ENCODE measurements at places on chromosomes 16 and 17.

DNA sequence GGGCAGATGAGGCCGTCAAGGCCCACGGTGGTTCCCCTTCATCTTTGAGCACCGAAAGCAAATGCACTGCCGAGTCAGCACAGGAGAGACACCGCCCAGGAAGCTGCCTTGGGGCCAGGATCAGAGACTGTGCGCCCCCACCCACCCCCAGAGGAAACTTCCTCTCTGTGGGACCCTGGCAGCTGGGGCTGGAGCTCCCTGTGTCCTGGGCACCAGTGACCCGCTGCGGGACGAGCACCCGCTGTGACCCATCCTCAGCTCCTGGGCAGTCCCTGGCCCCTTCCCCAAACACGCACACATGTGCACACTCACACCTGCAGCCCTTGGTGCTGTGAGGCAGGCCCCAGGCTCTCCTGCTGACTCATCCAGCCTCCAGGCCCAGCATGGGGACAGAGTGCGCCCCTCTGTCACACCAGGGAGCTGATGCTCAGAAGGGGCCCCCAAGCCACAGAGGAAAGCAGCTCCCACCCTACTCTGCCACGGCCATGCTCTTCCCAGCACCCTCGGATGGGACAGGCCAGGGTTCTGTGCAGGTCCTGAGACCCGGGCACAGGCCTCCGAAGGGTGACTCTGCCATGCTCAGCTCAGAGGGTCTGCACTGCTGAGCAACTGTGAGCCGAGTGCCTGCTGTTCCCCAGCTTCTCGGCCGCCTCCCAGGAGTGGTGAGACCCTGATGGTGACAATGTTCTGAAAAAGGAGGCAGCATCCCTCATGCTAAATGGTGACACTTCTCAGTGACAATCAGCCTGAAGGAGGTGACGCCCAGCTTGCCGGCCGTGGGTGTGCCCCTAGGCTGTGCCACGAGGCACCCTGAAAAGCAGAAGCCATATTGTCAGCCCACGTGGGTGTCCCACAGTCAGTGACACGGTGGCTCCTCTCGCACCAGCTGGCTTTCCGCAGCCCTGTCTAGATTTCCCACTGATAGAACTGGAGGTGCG lies 3.6 kb downstream of the PIEZO1 start:
- DNase-seq: no peak

DNA sequence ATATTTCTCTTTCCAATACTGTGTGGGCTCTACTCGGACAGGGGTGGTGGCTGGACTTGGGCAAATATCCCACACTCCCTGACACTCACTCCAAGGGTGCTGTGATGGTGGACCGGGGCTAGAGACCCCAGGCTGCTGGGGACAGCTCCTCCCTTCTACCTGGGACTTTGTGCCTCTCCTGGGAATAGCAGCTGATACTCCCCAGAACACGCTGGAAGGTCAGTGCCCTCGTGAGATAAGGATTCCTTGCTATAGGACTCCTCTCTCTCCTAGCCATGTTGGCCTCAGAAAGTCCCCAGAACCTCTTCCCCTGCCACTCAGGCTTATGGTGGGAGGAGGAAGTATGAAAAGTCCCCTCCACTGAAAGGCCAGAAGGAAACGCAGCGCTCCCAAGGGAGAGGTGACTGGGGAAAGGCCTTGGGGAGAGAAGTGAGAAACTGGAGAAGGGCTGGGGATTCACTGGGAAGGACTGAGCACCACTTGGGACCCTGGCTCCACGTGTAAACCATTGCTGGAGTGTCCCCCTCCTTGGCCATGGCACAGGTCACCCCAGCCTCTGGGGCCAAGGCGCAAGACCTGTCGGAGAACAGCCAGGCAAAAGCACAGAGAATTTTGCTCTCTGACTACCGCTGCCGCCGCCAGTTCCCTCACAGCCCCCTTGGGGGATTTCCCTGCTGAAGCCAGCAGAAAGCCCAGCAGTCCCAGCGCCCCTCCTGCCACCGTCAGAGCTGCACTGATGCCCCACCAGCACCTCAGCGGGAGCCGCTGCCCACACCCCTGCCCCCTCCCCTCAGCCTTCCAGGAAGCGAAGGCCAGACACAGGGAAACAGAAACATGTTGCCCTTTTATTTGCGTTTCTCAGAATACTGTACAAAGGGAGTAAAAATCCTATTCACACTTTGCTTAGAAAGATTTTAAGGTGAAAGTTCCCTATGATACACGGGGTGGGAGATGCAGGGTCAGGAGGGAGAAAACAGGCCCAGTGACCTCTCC lies 2.1 kb upstream of the GSDMB start:
- no peak for DNase-seq

- no peak for DNase-seq
Observed at GRCh38 chr16:84652566-84652965, 4.3 kb downstream of the KLHL36 start.

DNA sequence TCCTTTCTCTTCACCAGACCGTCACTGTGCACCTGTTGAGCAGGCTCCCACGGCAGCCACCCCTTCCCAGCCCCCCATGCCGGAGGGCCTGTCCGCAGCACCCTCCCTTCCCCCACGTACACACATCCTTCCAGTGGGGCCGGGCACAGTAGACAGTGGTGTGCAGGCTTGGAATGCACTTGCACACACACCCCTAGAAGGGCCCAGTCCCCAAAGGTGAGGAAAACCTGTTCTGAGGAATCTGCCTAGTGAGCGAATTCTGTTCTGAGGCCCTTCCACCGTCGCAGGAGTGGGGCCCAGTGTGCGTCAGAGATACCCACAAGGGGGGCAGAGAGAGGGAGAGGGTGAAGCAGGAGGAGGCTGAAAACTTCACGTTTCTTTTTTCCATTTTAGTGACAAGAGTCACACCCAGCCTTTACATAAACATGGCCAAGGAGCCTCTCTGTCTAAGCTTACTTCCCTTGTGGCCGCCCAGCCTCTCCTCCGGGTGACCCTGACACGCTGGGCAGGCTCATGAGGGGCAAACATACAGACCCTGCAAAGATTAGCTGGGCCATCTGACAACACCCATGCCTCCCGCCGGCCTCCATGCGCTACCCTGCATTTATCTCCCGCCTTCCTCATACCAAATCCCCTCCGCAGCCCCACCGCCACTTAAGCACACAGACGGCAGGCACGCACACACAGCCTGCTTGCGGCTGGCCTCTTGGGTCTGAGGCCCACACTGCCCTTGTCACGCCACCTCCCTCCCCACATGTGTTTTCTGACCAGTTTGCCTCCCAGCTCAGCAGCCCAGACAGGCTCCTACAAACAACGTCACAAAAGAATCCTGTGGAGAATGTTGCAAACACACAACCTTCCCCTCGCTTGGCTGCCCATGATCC lies 1.8 kb downstream of the ZBTB4 start:
- DNase-seq: no peak

DNA sequence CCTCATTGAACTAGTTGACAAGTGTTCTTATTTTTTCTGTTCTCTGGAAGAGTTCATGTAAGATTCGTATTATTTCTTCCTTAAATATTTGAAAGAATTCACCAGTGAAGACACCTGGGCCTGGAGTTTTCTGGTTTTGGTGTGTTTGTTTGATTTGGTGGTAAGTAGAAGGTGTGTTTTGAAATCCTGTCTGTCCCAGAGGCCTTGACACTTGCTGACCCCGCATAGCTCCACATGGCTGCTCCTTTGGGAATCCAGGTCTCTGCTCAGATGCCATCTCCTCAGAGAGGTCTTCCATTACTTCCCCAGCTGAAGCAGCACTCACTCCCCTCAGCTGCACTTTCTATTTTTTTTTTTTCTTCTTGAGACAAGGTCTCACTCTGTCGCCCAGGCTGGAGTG lies 5.7 kb upstream of the NUP93 start:
- no peak for DNase-seq

- DNase-seq: no peak
Observed at GRCh38 chr17:75110234-75110937, 617 bp downstream of the ARMC7 start.

DNA sequence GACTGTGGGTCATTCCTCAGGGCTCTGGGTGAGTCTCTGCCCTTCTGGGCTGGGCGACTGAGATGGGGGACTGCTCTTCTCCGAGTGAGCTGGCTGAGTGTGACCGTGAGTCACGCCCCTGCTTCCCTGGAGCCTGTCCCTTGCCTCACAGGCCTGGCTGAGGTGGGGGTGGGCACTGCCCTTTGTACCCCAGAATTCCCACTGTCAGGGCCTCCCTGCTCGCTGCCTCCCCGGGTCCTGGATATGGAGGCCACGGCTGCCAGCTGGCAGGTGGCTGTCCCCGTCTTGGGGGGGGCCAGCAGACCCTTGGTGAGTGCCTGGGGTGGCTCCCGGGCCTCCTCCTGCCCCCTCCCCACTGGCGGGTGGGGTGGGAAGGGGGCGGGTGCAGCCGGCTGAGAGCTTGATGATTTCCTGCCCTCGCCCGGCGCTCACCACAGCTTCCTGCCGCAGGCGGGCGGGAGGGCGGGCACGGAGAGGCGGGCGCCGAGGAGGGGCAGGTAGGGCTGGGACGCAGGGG lies at the start of gene LAT:
Gene LAT (plus strand): TSS at position 434 of the 517 bp plus-strand sequence. CDS start 366 bp downstream, outside the sequence.
- DNase-seq: no peak

- DNase-seq: no peak
Observed at GRCh38 chr16:85028685-85029407, 1.3 kb downstream of the KIAA0513 start.

All from non-pigmented ciliary epithelial cell (primary cell).